ENCODE measurements at places on chromosomes 2 and 18. TPM values are rescaled to one million over a fixed set of nuclear protein-coding genes. Genes with fewer than 3 reads are reported as not detected.

PDCD1 gene
- total RNA-seq: 0.36 TPM

SCN3A gene
- 1.4 TPM for total RNA-seq

RND3 gene
- total RNA-seq: 77.8 TPM

GRCh38 chr2:19494241-19494640 is 135.8 kb upstream of the OSR1 start:
- DNase-seq: no peak

DNA sequence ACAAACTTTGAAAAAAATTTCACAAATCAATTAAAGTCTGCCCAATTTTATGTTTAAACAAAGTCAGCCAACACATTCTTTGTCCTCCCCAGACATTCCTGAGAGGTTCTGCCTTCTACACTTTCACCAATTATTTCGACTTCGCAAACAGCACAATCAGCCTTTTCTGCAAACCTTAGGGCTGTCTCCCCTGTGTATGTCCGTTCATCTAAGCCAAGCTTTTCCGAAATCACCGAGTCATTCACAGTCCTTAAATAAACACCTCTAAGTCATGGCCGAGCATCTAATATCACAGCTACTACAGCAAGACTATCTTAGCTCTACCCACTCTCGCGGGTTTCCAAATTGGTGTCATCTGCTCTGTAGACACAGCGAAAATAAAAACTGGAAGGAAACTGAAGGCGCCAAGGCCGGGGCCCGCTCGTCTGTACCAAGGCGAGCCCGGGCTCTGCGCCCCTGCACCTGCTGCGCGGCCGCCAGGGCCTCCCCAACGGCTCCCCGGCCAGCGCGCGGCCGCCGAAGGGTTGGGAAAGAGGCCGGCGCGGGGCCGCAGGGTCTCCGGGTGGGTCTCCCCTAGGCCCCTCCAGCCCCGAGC is 730 bp downstream of the ODC1 start:
- peak; percentile 70 for DNase-seq

DNA sequence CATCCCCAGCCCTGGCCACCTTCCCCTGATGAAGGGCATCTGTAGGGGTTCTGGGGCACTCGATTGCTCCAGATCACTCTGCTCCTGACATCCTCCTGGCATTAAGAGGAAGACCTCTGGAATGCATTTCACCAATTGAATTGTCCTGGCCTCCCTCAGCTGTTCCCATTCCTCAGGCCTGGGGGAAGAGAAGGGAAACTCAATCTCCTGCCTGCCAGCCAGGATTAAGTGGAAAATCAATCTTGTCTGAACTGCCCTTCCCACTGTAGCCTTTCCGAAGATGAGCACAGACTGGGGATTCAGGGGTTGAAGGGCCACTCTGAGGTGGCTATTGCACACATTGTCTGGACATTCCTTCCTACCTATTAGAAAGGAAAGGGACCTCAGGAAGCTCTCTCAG is 99.8 kb downstream of the ALK start:
- no peak for DNase-seq

DNA sequence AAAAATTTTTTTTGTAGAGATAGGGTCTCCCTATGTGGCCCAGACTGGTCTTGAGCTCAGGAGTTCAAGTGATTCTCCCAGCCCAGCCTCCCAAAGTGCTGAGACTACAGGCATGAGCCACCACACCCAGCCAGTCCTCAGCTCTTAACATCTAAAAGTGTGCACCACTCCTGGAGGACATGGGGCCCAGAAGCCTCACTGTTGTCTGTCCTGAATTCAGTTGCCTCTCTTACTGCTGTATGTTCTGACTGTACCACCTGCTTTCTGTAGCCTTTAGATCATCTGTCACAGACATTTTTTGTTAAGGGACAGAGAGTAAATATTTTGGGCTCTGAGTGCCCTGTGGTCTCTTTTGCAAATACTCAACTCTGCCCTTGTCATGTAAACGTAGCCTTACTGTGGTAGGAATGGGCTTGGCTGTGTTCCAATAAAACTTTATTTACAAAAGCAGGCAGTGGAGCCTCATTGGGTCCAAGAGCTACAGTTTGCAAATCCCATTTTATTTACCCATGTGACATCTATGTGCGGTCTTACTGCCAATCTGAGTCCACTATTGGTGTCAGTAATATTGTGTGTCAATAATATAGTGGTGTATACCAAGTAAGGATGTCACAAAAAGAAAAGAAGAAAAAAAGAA is 38.1 kb downstream of the TMEM37 start:
- no peak for DNase-seq

GRCh38 chr2:65917986-65918385 is 485.6 kb upstream of the SPRED2 start:
- no peak for DNase-seq

Measured in left colon (tissue), 2 donors.